AG09319 (cell line): ENCODE measurements at places on chromosomes 11 and 22.

DNA sequence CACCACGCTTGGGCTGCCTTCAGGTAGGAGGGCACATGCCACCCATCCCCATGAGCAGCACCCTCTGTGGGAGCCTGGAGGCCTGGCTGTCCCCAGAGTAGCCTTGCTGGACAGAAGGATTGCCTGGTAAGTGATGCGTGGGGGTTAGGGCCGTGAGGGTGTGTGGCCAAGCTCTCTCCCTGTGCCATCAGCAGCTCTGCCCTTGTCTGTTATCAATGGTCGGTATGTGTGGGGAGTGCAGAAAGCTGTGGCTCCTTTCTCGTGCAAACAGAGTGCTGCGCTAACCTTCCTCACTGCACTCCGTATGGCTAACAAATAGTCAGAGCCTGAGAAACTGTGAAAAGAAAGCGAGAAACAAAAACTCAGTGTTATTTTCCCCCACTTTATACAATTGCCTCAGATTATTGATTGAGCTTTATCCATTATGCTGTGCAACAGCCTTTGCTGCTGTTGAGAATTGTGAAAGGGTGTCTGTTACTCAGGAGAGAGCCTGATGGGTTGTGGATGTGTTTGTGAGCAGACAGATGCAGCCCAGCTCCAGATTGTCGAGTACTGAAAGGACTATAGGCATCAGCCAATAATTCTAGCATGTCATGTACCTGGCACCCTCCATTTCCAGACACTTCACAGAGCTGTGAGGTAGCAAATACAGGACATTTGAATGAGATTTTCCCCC, 432.2 kb downstream of the NTM start:
- no peak for DNase-seq

- no peak for DNase-seq
Measured at GRCh38 chr11:27159335-27159679, 118.7 kb downstream of the BBOX1 start.

- no peak for DNase-seq
Measured at GRCh38 chr11:37533087-37533486, 935.1 kb upstream of the RAG2 start.

- no peak for DNase-seq
Measured at GRCh38 chr11:78829146-78829545, 254.5 kb upstream of the NARS2 start.

- DNase-seq: no peak
Measured at GRCh38 chr11:93524173-93524536, 19.0 kb downstream of the SMCO4 start.

- DNase-seq: no peak
Measured at GRCh38 chr22:49823289-49824045, 4.2 kb downstream of the BRD1 start.

DNA sequence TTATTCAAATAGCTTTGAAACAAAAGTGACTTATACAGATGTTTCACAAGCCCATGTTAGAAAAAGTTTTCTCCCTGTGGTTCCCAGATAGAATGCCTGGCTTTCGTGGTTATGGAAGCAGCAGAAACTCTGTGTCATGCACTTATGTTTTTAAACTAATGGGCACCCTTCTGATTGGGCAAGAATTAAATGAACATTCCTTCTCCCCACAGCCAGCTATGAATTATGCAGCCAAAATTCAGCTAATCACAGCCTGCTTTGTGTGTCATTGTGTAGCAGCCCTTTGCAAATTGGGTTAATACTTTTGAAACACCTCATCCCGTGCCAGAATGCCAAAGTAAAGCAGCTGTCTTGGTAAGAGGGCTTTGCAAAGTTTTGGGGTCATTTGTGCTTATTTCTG, 46.9 kb downstream of the PANX1 start:
- peak; percentile 76 for DNase-seq

DNA sequence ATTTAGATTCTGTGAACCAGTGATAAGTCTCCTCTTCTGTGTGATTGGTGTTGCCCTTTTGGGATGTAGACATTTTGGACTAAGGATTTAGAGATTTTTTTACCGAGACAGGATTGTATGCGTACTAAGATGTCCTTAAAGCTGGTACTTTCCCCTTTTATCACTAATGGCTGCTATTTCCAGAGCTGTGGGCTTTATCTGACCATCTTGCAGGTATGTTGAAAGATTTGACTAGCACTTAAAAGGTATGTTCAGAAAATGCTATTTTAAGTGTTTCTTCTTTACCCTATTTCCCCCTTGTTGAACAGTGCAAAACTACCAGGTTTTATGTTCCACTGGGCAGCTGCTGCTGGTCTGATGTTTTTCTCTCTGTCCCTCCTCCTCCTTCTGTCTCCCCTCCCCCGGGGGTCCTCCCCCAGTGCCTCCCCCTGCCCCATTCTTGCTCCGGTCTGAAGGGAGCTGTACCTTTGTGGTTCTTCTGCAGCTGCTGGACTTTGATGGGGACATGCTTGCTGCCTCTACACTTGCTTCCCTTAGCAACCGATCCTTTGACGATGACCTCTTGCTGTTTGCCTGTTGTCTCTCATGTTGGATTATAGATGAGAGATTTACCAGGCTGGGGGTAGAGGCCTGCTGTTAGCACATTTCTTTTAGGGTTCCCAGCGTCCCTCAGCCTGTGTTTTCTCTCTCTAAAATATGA, 59.6 kb downstream of the ZNRF3 start:
- DNase-seq: no peak

DNA sequence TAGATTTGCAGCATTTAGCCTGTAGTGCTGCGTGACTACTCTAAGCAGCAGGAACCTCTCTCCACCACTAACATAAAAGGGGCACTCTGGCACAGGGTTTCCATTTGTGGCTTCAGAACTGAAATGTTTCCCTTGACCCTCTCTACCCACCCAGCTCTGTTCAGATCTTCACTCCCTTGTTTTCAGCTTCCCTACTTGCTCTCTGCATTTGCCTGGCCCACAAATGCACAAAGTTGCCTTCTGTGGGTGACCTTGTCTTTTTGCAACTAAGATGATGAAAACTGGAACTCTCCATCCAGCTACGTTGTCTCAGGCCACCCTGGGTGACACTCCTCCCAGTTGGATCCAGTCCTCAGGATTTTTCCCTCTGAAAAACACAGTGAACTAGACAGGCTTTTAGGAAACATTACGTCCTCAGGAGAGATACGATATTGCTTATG, 19.8 kb upstream of the PSMA1 start:
- DNase-seq: no peak

DNA sequence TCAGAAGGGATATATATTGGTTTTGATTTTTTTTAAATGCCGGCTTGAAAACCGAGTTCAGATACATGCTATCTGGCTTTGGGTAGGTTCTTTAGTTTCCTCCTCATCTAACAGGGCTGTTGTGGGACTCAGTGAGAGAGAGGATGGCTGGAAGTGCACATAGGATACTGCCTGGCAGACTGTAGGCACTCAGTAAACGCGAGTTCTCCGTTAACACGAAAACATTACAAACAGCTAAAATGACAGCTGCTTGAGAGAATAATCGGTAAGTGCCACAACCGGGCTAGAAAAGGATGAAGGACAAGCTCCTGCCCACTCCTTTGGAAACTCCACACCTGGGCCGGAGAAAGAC, 369 bp downstream of the XRRA1 start:
- DNase-seq: no peak

DNA sequence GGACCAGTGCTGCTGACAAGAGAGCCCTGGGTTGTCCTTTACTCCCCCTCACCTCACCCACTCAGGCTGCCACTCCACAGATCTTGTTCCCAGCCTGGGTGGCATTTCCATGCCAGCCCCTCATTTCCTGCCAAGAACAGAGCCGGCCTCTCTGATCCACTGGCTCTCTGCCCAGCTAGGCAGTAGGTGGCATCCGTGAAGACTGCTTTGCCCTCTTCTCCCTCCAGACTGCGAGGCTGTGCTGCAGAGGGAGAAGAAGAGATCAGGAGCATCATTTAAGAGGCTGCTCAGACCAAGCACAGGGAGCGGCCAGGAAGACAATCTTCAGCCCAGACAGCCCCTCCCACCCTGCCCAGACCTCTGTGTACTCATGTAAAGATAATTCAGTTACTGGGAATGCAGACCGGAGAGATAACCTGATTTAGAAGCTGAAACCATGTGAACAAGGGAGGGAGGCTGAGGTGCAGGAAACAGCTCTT, 126.9 kb upstream of the NCAM1 start:
- DNase-seq: no peak

GRCh38 chr22:26617271-26618199, at the start of gene CRYBB1:
Gene CRYBB1 (minus strand): TSS chr22:26618027. CDS start chr22:26616319, 1,708 bp downstream.
- peak; percentile 5 for DNase-seq

DNA sequence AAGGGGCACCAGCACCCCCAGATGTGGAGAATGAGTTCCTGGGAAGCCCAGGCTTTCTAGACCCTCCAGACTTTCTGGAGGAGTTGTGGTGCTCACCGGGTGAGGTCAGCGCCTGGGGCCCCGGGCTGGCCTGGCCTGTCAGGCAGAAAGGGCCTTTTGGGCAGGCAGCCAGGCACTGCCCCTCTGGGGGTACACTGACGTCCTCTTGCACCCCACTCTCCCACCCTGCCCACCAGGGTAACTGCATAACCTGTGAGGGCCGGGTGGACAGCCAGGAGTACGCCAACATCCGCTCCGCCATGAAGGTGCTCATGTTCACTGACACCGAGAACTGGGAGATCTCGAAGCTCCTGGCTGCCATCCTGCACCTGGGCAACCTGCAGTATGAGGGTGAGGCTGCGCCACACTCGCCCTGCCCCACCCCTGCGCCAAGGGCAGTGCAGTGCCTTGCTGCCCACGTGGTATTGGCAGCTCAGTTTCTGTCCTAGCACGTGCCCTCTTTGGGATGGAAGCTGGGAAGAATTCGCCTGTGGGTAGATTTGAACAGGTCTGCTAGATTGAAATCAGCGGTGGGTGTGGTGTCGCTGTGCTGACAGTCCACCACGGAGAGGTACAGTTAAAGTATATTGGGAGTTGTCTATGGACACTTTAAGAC, 30.1 kb downstream of the MYO7A start:
- DNase-seq: no peak

- DNase-seq: no peak
Measured at GRCh38 chr22:48893288-48894063, 934.2 kb downstream of the BRD1 start.

GRCh38 chr22:48607901-48608662, 1219.6 kb downstream of the BRD1 start:
- no peak for DNase-seq

DNA sequence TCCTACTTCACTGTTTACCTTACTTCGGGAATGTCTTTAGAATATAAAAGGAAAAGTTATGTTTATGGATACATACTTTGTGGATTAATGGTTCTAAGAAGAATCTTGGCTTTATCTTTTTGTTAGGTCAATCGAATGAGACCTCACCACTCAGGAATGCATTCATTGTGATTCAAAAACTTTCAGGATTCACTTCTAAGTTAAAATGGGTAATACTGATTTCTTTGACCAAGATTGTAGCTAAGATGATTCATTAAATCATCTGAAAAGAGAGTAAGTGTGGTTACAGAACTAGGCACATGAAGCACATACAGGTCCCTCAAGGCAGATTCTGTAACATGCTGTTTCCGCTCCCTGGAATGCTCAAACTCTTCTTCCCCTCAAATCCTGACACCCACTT, 716.4 kb downstream of the KCNA4 start:
- no peak for DNase-seq

- no peak for DNase-seq
Measured at GRCh38 chr11:117204283-117205080, 5.3 kb downstream of the TAGLN start.

DNA sequence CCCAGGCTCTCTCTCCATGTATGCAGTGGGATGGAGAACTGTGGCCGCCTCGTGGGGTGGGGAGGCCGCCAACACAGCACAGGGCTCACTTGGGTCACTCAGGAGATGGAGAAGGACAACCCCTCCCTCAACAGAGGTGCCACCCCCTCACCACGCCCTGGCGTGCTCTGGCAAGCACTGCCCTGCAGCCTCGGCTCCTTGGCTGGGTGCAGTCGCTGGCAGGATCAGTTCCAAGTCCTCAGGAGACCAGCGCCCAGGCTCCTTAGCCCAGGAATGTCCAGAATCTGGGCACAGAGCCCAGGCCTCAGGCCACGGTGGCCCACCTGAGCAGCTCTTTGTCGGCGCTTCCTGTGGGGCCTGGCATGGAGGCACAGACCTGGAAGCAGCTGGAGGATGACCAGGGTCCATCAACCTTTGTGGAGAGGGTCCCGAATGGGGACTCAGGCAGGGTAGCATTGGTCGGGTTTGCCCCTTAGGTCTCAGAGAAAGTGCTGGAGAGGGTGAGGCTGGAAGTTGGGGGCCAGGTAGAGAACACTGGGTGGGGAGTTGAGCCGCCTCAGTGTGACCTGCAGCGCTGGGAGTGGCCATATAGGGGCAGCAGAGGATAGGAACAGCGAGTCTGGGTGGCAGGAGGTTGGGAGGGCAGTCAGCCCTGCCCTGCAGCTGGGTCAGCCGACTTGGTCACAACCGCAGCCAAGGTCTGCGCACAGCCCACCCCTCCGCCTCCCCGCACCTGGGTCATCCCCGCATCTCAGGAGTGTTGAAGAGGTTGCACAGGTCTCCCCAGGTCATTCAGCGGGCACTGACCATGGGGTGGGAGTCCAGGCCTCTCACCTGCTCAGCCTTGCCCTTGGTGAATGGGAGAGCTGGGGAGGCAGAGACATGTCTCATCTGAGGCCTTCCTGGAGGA, 8.2 kb downstream of the SUSD2 start:
- DNase-seq: peak; percentile 24

DNA sequence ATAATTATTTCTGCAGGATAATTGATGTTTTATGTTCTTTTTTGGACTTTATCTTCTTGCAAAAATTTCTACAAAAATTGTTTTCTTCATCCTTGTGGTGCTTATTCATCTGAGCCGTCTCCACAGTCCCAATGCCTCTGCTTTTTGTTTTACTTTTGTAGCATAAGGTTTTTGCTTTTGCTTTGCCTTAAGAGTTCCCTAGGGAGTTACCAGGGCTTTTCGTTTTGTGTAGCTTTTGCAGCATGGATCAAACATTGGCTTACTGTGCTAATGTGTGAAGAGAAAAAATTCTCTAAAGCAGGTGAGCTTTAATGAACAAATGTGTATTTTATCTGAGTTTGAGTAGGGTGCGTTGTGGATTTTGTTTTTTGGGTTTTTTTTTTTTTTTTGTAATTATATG, 11.8 kb downstream of the XBP1 start:
- DNase-seq: no peak

DNA sequence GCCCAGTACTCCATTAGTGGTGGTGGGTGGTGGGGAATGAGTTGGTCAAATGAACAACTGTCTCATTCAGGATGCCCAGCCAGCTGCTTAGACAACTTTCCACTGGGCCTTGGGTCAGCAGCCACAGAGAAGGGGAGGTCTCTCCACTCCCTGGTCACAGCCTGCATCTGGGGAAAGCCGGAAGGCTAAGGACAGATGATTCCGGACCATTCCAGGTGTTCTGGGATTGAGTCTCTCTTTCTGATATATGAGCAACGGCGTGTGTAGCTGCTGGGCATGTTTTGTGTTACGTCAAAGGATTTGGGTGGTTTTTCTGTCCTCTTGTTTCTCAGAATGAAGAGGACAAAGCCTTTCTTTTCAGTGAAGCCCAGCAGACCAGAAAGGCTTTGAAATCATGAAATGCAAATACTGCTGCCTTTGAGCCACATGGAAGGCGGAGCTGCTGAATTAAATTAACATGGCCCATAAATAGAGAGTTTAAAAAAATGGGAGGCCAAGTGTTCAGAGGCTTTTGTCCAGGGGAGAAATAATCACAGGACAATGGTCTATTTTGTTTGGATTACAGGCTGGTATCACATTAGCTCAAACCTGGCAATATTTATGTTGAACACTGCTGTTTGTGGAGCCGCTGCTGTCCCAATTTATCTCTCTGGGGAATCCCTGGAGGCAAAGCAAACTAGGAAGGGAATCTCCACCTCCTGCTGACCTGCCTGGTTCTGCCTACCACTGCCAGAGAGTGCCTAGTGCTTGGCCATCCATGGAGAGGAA, 234.4 kb upstream of the E2F8 start:
- no peak for DNase-seq
